Vagina (tissue), 2 donors: ENCODE measurements at places on chromosomes 5 and 9. TPM values are rescaled to one million over a fixed set of nuclear protein-coding genes. Genes with fewer than 3 reads are reported as not detected.

- no peak overlapping the region for H3K4me3 ChIP-seq
- H3K36me3 ChIP-seq, result no peaks in the 10 kb centered on the region
- no peaks in the 10 kb centered on the region for H3K27me3 ChIP-seq
- no peak for DNase-seq
- H3K27ac ChIP-seq, result no peak overlapping the region
Observed at GRCh38 chr5:94705427-94705826, 87.0 kb downstream of the SLF1 start.

Gene TMEM232
- total RNA-seq, result 4.2 TPM

DNA sequence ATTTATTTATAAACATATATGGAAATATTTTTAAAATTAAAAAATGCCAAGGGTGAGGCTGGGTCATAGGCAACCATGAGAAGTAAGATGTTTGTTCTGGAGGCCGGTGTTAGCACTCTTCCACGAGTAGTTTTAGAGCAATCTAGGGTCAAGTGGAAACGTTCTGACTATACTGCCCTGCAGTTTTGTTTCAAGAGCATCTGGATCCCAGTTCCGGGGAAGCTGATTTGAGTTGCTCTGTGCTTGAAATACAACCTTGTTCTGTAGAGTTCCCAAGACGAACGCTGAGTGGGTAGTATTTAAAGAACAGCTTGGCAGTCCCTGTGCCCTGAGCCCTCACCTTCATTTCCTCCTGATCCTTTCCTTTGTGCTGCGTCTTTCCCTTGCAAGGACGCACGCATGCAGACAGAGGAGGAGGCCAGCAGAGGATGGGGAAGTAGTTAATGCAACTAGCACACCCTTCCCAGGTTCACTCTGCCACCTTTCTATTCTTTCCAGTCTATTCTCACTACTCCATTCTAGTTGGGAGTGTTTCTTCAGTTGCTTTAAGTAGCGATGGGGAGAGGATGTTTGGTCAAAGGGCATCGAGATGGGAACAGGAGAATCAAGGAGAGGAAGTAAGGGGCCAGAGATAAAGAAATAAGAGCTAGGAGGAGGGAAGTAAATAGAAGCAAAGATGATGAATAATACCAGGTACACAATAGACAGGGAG lies 68.3 kb upstream of the ZSWIM6 start:
- no peaks in the 10 kb centered on the region for H3K36me3 ChIP-seq
- H3K4me1 ChIP-seq, result no peaks in the 10 kb centered on the region
- no peaks in the 10 kb centered on the region for H3K27me3 ChIP-seq
- DNase-seq, result no peak
- no peak overlapping the region for H3K4me3 ChIP-seq

GRCh38 chr9:69299826-69300225 lies 25.2 kb upstream of the ENTREP1 start:
- DNase-seq, result no peak
- H3K27me3 ChIP-seq, result no peaks in the 10 kb centered on the region
- H3K4me3 ChIP-seq, result no peak overlapping the region
- H3K36me3 ChIP-seq, result no peaks in the 10 kb centered on the region
- H3K4me1 ChIP-seq, result no peaks in the 10 kb centered on the region

Gene ZNF366
- total RNA-seq, result 3.2 TPM

GRCh38 chr5:155389498-155389897 lies 375.9 kb downstream of the KIF4B start:
- no peak overlapping the region for H3K27ac ChIP-seq
- H3K36me3 ChIP-seq, result no peaks in the 10 kb centered on the region
- no peaks in the 10 kb centered on the region for H3K4me1 ChIP-seq
- no peak overlapping the region for H3K4me3 ChIP-seq
- H3K27me3 ChIP-seq, result no peaks in the 10 kb centered on the region
- DNase-seq, result no peak

DNA sequence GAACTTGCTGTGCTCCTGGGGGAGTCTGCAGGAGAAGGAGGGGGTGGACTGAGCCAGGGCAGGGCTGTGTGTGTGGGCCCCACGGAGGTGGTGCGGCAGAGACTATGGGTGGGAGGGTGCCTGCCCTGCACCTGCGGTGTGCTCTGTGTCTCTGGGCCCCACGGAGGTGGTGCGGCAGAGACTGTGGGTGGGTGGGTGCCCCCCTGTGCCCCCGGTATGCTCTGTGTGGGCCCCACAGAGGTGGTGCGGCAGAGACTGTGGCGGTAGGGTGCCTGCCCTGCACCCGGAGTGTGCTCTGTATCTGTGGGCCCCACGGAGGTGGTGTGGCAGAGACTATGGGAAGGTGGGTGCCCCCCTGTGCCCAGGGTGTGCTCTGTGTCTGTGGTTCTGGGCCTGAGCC lies 103.7 kb downstream of the EHMT1 start:
- peaks cover 20% of the 10 kb centered on the region for H3K36me3 ChIP-seq
- no peak overlapping the region for H3K4me3 ChIP-seq
- no peak overlapping the region for H3K27ac ChIP-seq
- H3K4me1 ChIP-seq, result peaks cover 15% of the 10 kb centered on the region
- H3K27me3 ChIP-seq, result no peaks in the 10 kb centered on the region
- DNase-seq, result no peak

- DNase-seq, result no peak
- H3K4me1 ChIP-seq, result no peaks in the 10 kb centered on the region
- no peaks in the 10 kb centered on the region for H3K27me3 ChIP-seq
Observed at GRCh38 chr5:142474431-142475094, 149.7 kb upstream of the SPRY4 start.

Gene TMEM141
- 64.1 TPM for total RNA-seq

Gene HSPB3
- not detected for total RNA-seq
